ENCODE measurements at places on chromosomes 13 and 19.

DNA sequence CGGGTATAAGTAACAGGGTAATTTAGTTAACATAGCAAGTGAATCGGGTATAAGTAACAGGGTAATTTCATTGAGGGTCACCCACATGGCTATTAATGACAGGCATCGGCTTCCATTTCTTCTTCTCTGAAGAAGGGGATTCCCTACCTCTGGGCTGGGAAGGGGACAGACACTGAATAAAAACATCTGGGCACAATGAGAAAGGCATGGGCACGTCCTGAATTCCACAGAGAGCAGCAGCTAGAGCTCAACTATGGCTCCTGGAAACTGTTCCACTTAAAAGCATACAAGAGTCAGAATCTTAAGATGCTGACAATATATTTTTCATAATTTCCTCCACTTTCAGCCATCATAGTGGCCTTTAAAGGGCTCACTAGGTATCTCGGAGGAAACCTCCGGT lies 51.8 kb downstream of the CRYL1 start:
- DNase-seq, result no peak

- DNase-seq, result no peak
Observed at GRCh38 chr13:95137096-95137495, 164.2 kb downstream of the ABCC4 start.

GRCh38 chr19:482186-483041 lies 13.9 kb upstream of the MADCAM1 start:
- no peak for DNase-seq

DNA sequence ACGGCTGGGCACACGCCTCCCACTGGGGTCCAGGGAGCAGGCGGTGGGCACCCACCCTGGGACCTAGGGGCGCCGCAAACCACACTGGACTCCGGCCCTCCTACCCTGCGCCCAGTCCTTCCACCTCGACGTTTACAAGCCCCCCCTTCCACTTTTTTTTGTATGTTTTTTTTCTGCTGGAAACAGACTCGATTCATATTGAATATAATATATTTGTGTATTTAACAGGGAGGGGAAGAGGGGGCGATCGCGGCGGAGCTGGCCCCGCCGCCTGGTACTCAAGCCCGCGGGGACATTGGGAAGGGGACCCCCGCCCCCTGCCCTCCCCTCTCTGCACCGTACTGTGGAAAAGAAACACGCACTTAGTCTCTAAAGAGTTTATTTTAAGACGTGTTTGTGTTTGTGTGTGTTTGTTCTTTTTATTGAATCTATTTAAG lies 1.6 kb downstream of the JUNB start:
- DNase-seq, result no peak

- no peak for DNase-seq
Observed at GRCh38 chr13:111402441-111402840, 82.0 kb downstream of the TEX29 start.

DNA sequence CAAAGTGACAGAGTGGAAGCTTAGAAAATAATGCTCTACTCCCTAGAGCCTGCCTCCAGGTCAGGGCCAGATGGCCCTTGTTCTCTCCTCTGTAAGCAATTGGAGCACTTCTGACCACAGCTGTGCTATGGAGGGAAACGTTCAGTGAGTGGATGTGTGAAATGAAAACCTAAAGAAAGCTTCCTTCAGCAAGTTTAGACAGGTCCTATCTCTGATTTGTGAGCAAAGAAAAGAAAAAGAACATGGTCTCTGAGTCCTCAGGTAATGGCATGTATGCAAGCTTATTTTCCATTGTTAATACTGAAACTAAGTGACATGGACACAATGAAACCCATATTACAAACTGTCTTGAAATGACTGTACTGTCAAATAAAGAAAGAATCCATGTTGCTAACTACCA lies 1486.8 kb downstream of the EFNB2 start:
- DNase-seq, result no peak

DNA sequence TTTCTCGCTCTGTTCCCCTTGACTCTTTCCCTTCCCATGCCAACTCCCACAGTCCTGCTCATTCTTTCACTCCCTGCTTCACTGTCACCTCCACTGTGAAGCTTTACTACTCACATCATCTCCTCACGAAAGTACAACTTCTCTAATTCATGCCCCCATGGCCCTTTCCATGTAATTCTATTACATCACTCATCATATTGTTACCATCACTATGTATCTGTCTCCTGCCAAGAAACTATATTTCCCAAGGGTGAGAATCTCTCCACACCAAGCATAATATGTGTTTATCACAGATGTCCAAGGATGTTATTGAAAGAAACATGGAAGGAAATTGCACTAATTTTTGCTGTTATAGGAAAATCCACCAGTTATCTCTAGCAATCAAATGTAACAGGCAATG lies 37.2 kb upstream of the LRCH1 start:
- DNase-seq, result no peak

DNA sequence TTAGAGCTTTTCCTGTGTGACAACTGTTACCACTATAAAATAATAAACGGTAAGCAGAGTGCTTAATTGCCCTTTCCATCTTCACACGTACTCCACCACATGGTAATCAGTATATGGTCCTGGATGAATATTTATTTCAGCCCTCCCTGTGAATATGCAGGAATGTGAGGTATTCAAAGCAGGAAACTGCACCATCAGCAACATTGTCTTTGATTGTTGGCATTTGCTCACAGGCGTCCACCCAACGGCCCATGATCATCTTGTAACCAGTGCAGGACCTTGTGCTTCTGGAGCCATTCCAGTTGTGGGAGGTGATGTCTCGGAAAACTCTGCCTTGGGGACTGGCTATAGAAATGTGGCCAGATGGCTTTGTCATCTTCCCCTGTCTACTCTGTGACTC lies 132.6 kb downstream of the COG6 start:
- DNase-seq, result no peak

- no peak for DNase-seq
Observed at GRCh38 chr19:54905803-54906511, at the start of gene NCR1. TSS of gene NCR1 (plus strand) at chr19:54906148. CDS start at chr19:54906188, 40 bp downstream.

Data from left ventricle myocardium superior (tissue), 1 donor.